ENCODE measurements at places on chromosomes 16 and 17.

DNA sequence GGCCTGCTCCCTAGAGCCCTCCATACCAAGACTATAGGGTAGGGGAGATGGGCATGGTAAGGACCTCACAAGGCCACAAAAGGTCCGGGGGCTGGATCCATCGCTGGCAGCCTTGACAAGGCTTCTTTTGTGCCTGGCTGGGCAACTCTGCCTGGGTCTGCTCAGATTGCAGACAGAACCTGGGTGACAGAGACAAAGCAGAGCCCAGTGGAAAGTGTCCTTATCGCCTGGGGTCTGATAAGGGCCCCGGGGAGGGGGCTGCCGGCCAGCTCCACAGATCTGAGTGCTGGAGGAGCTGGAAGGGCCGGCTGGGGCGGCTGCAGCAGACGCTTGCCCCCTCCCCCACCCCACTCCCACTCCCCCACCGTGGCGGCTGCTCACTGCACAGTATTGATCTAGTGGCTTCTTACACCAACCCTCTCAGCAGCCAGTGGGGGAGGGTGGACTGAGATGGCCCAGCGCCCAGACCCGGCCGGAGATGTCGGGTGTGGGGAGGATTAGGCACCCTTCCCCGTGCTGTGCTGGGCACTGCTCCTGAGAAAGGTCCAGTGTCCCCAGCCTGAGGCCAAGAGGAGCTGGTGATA lies 7.2 kb downstream of the MMP15 start:
- DNase-seq: no peak

DNA sequence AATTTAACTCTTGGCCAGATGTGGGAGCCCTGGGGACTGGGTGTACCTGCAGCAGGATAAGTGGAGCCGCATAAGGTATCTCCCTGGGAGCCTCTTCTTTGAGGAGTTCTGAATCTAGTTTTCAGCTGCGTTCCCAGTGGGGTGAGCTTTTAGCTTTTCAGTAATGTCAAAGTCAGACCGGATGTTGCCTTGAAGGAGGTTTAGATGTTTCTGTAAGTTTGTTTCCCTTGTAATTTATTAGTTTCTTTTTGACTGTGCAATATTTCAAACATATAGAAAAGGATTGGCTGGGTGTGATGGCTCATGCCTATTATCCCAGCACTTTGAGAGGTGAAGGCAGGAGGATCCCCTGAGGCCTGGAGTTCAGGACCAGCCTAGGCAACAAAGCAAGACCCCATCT lies 98.6 kb upstream of the EEF2KMT start:
- DNase-seq: no peak

DNA sequence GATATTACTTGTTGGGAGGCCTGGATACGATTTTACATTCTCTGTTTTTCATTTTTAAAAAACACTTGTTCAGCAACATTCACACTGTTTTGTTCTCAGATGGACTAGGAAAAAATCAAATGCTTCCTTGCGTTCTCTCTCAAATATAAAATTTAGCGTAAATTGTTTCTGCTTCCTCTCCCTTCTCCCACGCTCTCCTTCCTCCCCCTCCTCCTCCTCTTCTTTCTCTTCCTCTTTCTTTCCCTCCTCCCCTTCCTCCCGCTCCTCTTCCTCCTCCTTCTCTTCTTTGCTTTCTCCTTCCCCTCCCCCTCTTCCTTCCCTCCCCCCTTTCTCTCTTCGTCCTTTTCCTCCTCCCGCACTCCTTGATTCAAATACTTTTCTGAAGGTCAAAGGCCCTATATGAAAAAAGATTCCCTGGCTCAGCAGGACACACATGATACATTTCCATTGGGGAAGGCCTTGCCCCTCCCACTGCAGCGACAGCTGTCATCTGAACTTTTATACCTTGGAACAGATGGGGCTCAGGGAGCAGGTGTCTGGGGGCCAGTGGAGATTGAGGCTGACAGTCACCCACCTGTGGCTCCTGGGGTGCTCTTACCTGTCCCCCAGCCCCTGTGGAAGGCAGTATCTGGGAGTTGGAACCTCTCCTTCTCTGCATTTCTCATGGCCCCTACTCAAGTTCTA lies 99.4 kb upstream of the SDK2 start:
- no peak for DNase-seq

DNA sequence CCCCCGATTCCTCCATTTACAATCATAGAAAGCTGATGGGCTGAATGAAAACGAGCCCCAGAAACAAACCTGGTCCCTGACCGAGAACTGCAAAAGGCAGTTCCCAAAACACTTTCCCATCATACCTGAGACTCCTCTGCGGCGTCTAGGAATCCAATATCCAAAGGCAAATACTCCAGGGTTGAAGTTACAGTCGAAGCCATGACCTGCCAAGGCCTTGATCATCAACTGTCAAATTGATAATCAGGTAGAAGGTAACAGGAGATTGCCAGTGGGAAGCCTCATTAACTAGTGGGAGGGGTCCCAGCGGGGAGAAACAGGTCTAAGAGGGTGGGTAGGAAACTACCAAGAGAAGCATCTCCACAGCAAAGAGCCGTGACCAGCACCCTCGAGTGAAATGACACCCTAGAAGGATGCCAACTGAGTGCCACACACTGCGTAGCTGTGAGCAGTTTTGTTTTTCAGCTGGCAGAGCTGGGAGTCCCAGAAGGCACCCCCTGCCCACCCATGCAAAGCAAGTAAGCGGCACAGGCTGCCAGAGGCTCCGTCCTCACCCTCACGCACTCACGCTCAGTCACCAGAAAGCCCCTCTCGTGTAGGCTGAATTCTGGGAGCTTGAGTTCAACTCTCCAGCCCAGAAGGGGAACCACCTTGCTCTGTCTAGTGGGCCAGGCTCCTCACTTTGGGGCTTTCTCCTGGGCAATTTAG lies 146.1 kb downstream of the GAS7 start:
- DNase-seq: no peak

DNA sequence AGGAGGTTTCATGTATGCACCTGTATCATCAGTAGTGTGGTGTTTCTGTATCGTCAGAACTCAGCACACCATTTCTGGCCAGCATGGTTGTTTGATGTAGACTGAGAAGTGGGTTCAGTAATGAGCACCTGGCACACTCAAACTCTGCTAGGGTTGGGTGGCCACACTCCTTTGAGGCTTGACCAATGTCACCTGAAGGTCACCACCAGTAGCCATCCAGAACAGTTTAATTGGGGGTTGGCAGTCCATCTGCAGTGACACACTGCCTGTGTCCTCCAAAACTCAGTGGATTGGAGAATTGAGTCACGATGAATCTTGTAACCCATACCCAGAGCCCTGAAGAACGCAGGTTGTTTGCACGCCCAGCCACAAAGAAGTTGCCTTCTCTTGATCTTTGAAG lies 86.8 kb upstream of the HSBP1 start:
- no peak for DNase-seq

DNA sequence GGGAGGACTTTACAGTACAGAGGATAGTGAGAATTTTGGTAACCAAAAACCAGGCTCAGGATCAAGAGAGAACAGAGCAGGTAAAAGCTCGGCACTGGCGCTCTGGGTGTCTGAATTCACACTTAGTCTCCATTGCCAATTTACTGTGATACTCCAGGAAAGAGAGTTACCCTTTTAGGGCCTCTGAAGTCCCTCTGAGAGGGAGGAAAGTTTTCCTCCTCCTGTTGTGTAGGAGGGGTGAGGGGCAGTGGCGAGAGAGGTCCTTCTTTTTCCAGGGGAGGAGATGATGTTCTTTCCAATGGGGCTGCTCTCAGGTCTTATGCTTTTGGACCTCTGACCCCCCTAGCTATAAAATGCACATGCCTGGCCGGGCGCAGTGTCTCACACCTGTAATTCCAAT lies 5.4 kb upstream of the TNS4 start:
- no peak for DNase-seq

DNA sequence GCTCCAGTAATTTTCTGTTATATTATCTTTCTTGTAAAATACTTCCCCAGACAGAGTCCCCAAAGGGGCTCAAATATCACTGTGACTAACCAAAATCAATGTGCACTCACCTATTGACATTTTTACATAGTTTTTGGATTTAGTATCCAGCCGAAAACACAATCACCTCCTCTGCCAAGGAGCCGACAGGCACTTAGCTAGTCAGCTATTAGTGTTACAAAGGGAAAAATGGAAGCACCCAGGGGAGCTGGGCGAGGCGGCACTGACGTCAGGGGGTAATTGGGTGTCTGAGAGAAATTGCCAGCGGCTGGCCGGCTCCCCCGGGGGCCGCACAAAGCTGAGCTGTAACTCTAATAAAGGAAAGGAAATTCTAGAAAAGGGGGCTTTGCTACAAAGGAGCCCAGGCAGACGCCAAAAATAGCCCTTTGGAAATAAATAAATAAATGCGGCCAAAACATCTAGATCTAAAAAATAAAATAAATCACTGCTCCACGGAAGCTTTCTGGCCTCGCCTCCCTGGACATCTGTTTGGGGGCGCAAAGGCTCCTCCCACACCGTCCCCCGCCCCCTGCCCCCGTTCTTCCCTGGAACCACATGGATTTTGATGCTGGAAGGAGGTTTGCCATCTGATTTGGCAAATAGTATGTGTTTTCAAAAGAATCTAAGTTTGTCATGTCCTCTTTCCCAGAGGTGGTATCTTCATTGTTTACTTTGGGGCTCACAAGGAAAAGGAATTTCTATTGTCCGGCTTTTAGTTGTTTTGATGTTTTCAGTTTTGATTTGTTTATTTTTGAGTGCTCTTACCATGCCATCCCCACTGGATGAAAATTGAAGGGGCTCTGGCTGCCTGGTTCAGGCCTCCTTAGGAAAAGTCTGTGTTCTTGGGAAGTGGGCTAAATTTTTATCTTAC lies 156.7 kb downstream of the ZNF423 start:
- no peak for DNase-seq

GRCh38 chr17:10600571-10600970 lies 51.1 kb upstream of the MYH2 start:
- no peak for DNase-seq

GRCh38 chr17:43377056-43377810 lies 21.6 kb upstream of the ARL4D start:
- no peak for DNase-seq
